ENCODE measurements at places on chromosomes 5 and 9.

- no peaks in the 10 kb centered on the region for H3K36me3 ChIP-seq
- no peak overlapping the region for H3K27ac ChIP-seq
- H3K4me1 ChIP-seq, result no peaks in the 10 kb centered on the region
- DNase-seq, result no peak
Observed at GRCh38 chr5:170195961-170196360, 36.8 kb upstream of the C5orf58 start.

- no peak overlapping the region for H3K4me3 ChIP-seq
- DNase-seq, result no peak
- peaks cover 10% of the 10 kb centered on the region for H3K27me3 ChIP-seq
- no peaks in the 10 kb centered on the region for H3K4me1 ChIP-seq
- no peak overlapping the region for H3K27ac ChIP-seq
Observed at GRCh38 chr5:139884144-139884543, 88.5 kb downstream of the PSD2 start.

- no peak for DNase-seq
- H3K27ac ChIP-seq, result no peak overlapping the region
- no peaks in the 10 kb centered on the region for H3K36me3 ChIP-seq
- peaks cover 26% of the 10 kb centered on the region for H3K4me1 ChIP-seq
- H3K27me3 ChIP-seq, result no peaks in the 10 kb centered on the region
Observed at GRCh38 chr9:89664896-89665329, 60.1 kb downstream of the GADD45G start.

GRCh38 chr9:137486545-137487453 is 27.7 kb upstream of the NSMF start:
- H3K4me1 ChIP-seq, result no peaks in the 10 kb centered on the region
- no peaks in the 10 kb centered on the region for H3K27me3 ChIP-seq
- no peak overlapping the region for H3K4me3 ChIP-seq
- DNase-seq, result no peak

DNA sequence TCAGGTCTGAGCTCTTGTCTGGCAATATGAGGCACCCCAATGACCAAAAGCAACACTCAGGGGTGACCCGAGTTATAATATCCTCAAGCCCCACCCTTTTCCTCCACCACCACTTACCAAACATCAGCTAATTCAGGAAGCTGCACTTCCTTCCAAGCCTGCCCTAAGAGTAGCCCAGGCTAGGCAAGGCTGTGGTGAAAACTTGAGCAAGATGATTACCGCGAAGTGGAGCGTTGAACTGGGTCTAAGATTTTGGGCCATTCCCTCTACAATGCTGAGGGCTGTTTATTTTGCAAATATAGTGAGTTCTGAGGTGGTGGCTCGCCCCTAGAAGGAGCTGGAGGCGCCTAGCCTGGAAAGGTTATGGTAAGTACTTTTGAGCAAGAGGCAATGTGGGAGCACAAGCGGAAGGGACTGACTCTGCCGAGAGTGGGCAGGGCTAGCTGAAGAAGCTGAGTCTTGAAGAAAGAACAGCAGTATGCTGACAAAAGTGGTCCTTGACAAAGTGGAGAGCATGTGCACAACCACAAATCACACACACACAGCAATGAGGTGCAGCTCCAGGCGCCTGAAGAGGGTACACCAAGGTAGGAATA is at the start of gene HK3:
Gene HK3 (minus strand): TSS at position 51 of the 596 bp plus-strand sequence. CDS start 3,187 bp downstream, outside the sequence.
- H3K4me1 ChIP-seq, result no peaks in the 10 kb centered on the region
- no peaks in the 10 kb centered on the region for H3K27me3 ChIP-seq
- no peak within 1 kb of the TSS for H3K27ac ChIP-seq
- peak within 1 kb of the TSS; percentile 17 for H3K4me3 ChIP-seq
- peaks cover 6% of the 10 kb centered on the region for H3K36me3 ChIP-seq
- DNase-seq, result peak; percentile 69

DNA sequence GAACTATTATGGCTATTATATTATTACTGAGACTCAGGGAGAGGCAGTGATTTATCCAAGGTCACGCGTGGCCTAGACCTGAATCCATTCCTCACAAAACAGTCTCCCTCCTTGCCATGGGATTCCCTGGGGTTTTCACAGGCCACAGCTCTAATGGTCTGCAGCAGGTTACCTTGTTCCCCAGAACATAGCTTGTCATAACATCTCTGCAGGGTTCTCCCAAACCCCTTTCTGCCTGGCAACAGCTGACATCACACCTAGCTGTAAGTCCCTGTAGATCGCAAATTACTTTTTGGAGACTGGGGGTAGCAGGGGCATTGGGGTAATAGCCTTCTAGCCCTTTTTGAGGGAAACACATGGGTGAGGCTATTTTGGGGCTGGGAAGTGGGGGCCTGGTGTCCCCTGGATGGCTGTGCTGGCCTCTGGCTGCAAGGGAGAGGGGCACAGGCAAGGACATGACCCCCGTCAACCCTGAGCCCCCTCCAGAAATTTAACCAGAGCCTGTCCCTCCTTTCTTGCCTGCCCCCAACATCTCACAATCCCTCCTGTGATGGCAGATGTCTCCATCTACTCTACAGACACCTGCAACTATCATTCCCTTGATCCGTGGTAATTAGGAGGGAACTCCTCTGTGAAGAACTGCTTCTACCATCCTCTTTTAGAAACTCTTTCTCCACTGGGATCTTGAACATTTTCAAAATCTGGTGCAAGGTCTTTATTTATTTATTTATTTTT is 1.3 kb downstream of the CD74 start:
- no peaks in the 10 kb centered on the region for H3K27me3 ChIP-seq
- H3K36me3 ChIP-seq, result peaks cover 19% of the 10 kb centered on the region
- DNase-seq, result peak; percentile 89
- peak overlapping the region; percentile 97 for H3K27ac ChIP-seq

DNA sequence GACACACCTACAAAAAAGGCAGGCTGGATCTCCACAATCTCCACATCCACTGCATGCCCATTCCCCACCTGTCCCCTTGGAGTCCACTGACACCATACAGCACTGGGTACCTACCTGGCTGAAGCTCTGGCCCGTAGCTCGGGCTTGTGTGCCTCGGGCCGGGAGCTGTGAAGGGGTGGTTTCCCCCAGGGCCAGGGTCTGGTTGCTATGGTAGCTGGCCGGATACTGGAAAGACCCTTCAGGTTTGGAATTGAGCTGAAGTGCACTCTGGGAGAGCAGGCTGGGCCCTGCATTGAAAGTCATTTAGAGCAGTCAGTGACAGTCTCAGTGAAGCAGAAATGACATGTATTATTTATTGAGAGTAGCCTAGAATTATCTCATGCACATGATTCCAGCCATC is 507.3 kb downstream of the CTNND2 start:
- H3K27ac ChIP-seq, result no peak overlapping the region
- H3K4me1 ChIP-seq, result no peaks in the 10 kb centered on the region
- no peak overlapping the region for H3K4me3 ChIP-seq
- H3K36me3 ChIP-seq, result no peaks in the 10 kb centered on the region

- H3K4me3 ChIP-seq, result no peak overlapping the region
- H3K4me1 ChIP-seq, result no peaks in the 10 kb centered on the region
- no peaks in the 10 kb centered on the region for H3K36me3 ChIP-seq
- no peak overlapping the region for H3K27ac ChIP-seq
- no peak for DNase-seq
Observed at GRCh38 chr9:23663536-23663935, 162.5 kb downstream of the ELAVL2 start.

DNA sequence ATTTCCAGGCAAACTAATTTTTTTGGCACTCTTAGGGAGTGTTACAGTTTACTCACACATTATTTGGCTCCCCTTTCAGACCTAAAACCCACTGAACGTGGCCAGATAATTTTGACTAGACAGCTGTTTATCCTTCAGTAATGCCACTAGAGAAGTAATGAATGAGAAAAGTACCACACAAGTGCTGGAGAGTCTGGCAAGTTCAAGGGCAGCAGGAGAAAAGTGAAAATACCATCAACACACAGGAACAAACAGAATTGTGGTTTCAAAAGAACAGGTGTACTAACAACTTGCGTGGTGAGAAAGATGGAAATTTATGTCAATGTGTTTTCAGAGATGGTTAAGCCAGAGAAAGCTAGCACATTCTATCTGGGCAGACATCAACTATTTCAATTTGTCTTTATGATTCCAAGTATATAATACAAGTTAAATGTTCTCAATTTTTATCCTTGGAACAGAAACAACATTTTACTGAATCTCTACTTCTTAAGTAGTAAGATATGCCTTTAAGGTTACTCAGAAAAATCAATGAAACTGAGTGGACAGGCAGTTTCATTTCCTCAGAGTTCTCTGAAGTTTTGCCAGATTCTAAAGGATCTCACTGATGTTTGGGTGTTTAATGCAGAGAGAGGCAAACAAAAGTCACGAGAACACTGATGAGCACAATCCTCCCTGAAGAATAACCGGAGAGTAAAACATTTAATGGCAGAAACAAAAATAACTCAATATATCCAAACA is 91.0 kb downstream of the ARSB start:
- H3K4me3 ChIP-seq, result no peak overlapping the region
- no peak overlapping the region for H3K27ac ChIP-seq
- no peaks in the 10 kb centered on the region for H3K27me3 ChIP-seq
- no peak for DNase-seq
- peaks cover 3% of the 10 kb centered on the region for H3K36me3 ChIP-seq

DNA sequence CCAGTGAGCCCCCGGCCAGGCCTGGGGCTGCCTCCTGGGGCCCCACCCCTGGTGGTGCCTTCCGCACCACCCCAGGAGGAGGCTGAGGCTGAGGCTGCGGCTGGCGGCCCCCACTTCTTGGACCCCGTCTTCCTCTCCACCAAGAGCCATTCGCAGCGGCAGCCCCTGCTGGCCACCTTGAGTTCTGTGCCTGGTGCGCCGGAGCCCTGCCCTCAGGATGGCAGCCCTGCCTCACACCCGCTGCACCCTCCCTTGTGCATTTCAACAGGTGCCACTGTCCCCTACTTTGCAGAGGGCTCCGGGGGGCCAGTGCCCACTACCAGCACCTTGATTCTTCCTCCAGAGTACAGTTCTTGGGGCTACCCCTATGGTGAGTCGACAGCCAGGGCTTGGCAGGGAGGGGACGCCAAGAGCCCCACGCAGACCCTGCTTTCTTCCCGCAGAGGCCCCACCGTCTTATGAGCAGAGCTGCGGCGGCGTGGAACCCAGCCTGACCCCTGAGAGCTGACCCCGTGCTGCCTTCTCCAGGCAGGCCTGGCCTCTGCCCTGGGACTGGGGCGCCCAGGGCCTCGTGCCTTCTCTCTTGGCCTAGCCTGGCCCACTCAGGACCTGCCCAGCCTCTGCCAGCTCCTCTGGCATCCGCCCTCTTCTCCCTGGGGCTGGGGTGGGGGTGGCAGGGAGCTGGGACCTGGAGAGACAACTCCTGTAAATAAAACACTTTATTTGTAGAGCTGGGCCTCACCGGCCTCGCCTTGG is 4.0 kb upstream of the EHMT1 start:
- H3K27me3 ChIP-seq, result no peaks in the 10 kb centered on the region
- H3K4me3 ChIP-seq, result no peak overlapping the region
- DNase-seq, result no peak
- H3K27ac ChIP-seq, result no peak overlapping the region

GRCh38 chr5:120365656-120366446 is 98.2 kb upstream of the PRR16 start:
- H3K4me3 ChIP-seq, result no peak overlapping the region
- H3K27me3 ChIP-seq, result no peaks in the 10 kb centered on the region
- no peak for DNase-seq
- no peak overlapping the region for H3K27ac ChIP-seq

GRCh38 chr9:32294106-32294505 is 90.3 kb upstream of the ACO1 start:
- no peak overlapping the region for H3K27ac ChIP-seq
- DNase-seq, result no peak
- no peaks in the 10 kb centered on the region for H3K27me3 ChIP-seq
- no peak overlapping the region for H3K4me3 ChIP-seq
- H3K4me1 ChIP-seq, result no peaks in the 10 kb centered on the region

DNA sequence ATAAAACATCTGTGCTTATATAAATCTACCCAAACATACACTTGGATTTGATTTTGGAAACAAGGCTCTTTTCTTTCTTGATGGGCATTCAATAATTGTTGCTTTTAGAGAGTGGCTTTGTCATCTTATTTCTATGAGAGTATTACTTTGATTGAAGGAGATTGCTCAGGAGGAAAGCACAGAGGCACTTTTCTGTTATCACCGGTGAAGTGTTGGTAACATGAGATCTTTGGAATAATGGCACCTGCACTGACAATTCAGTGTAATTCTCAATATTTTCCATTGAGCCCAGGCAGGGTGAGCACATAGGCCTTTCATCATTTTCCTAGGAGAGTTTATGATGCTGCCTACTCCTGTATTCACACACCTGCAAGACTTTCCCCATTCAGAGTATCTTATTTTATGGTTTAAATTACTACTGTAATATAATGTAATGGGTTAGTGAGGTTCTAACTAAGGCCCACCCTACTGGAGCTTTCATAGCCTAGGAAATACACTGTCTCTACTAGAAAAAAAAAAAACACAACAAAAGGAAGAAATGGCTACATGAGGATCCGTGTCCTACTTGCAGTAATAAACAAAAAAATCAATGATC is 244.3 kb downstream of the DENND1A start:
- no peak overlapping the region for H3K4me3 ChIP-seq
- H3K27ac ChIP-seq, result no peak overlapping the region
- H3K4me1 ChIP-seq, result peaks cover 20% of the 10 kb centered on the region

DNA sequence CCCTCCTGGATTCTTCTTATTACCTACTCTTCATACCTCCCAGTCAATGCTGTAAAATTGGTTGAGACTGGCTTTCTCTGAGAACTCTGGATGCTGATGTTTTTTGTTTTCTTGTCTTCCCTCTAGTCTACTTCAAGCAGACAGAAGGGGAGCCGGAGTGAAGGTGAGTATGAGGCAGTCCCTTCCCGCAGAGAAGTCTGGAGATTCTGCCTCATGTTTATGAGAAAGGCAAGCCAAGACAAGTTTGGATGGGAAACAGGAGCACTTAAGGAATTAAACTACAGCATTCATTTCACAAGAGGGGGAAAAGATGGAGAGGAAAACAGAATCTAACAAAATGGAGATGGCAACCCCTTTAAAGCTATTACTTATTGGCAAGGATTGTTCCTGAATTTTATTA is 246.1 kb downstream of the TRIM32 start:
- H3K4me1 ChIP-seq, result no peaks in the 10 kb centered on the region
- H3K27me3 ChIP-seq, result no peaks in the 10 kb centered on the region
- no peak overlapping the region for H3K27ac ChIP-seq
- no peak overlapping the region for H3K4me3 ChIP-seq

Measured in common myeloid progenitor, CD34-positive (primary cell).